ENCODE measurements at places on chromosomes 6 and 20.
A peak's percentile ranks its signal among the peaks of the same experiment; 100 is the strongest.

DNA sequence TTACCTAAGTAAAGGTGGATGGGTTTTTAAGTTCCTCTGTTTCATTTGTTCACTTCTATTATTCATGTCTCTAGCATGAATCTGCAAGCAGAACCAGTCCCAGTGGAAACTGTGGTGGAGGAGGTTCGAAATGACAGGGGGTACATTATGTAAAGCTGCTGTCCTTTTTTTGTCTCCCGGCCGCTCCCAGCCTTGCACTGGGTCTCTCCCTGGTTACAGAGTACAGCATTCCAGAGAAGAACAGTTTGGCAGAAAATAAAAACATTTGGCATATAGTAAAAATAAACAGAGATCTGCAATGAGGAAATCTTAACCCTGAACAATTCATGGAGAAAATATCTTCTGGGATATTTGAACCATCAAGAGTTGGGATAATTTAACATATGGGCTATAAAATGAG lies 34.6 kb upstream of the TAGAP start:
- no peaks in the 10 kb centered on the region for H3K36me3 ChIP-seq
- H3K27me3 ChIP-seq, result no peaks in the 10 kb centered on the region
- H3K27ac ChIP-seq, result no peak overlapping the region
- H3K4me1 ChIP-seq, result no peaks in the 10 kb centered on the region
- H3K4me3 ChIP-seq, result no peak overlapping the region

DNA sequence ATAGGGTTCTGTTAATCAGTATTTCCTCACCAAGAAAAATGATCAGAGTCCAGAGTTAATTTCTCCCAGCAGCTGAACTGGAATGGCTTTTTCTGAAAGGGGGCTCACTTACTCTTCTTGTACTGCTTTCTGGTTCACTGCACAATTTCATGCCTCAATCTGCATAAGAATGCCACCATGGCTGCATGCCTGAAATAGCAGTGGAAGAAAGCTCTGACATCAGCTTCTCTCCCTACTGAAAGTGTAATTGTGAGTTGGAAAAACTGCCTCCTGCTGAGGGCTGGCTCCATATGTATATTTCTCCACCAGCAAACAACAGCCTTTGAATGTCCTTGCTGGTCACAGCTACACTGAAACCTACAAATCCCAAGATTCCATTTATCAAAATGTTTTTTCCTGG lies 1027.2 kb upstream of the GJE1 start:
- H3K4me1 ChIP-seq, result no peaks in the 10 kb centered on the region
- H3K27ac ChIP-seq, result peak overlapping the region; percentile 37
- H3K36me3 ChIP-seq, result no peaks in the 10 kb centered on the region
- no peak for DNase-seq

DNA sequence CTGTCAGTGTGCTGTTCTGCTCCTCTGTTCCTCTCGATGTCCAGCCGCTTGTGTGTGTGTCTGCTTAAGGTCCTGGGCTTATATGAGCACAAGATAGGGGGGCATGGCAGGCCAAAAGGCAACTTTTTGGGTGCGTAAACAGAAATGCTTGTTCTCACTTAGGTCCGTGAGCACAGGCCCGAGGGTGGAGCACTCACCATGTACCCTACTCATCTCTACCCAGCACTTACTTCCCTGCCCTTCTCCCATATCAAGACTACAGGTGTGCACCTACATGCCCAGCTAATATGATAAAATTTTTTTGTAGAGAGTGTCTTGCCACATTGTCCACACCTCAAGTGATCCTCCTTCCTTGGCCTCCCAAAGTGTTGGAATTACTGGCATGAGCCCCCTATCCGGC lies 34.3 kb downstream of the NCOA3 start:
- H3K27me3 ChIP-seq, result no peaks in the 10 kb centered on the region
- H3K27ac ChIP-seq, result no peak overlapping the region
- no peak for DNase-seq
- no peak overlapping the region for H3K4me3 ChIP-seq
- H3K4me1 ChIP-seq, result peaks cover 26% of the 10 kb centered on the region

GRCh38 chr20:50144362-50144761 lies 9.2 kb downstream of the PEDS1 start:
- H3K4me3 ChIP-seq, result no peak overlapping the region
- peak; percentile 63 for DNase-seq
- H3K27me3 ChIP-seq, result no peaks in the 10 kb centered on the region
- H3K27ac ChIP-seq, result peak overlapping the region; percentile 53
- H3K4me1 ChIP-seq, result peaks cover 76% of the 10 kb centered on the region
- H3K36me3 ChIP-seq, result peaks cover 42% of the 10 kb centered on the region

- peaks cover 31% of the 10 kb centered on the region for H3K4me1 ChIP-seq
- no peak overlapping the region for H3K4me3 ChIP-seq
- no peaks in the 10 kb centered on the region for H3K36me3 ChIP-seq
- no peaks in the 10 kb centered on the region for H3K27me3 ChIP-seq
Observed at GRCh38 chr6:134346932-134347545, 29.1 kb upstream of the SGK1 start.

GRCh38 chr6:13553646-13554045 lies 20.8 kb upstream of the SIRT5 start:
- no peaks in the 10 kb centered on the region for H3K36me3 ChIP-seq
- no peaks in the 10 kb centered on the region for H3K27me3 ChIP-seq

DNA sequence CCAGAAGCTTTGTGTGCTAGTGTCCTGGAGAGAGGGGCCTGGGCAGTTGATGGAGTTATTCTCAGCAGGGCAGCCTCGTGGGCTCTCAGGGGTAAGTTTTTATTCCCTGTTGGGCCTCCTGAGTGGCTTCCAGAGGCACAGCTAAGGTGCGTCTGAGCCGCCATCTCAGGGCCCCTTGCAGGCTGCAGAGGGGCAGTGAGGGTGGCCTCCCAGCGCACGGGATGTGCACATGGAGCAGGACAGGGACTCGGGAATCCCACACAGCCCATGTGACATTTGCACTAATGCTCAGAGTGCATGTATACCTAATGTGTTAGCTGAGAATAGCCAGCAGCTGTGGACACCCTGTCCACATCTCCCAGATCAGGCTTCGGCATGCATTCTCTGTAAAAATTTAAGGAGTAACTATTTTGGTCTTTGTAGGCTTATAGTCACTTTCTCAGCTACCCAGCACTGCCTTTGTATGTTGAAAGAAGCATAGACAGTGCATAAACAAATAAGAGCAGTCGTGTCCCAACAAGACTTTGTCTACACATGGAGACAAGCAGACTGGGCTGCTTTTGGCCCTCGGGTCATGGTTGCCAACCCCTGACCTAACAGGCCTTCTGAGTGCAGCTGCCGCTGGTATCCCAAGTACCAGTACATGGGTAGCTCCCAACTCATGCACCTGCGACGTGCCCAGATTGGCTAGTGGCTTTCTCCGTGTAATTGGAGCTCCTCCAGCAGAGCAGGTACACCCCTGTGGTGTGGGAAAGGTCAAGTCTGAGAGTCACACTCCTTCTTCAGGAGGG lies 18.6 kb upstream of the CST9L start:
- no peak for DNase-seq
- no peaks in the 10 kb centered on the region for H3K36me3 ChIP-seq
- no peak overlapping the region for H3K4me3 ChIP-seq
- no peaks in the 10 kb centered on the region for H3K4me1 ChIP-seq
- no peaks in the 10 kb centered on the region for H3K27me3 ChIP-seq

Data from tibial nerve (tissue), 4 donors.